ENCODE measurements at places on chromosomes 5 and 9.

DNA sequence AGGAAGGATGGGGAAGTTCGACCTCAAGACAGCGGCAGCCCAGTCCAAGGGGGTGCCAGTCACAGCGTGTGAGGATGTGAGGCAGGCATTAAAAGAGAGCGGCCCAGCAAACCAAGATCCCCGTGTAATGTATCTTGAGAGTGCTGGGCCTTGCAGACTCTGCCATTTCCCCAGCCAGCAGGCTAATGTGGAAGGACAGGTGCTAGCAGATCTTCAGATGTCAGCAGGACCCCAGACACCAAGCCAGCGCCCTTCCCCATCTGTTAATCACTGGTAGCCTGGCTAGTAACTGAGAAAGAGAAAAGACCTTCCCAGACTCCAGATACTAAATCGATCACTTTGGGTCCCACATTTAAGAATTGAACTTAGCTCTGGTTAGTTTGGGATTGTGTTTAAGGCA is 62.2 kb downstream of the NTRK2 start:
- DNase-seq: no peak

GRCh38 chr9:92402360-92402759 is 2.0 kb downstream of the OGN start:
- no peak for DNase-seq

GRCh38 chr9:126343271-126343700 is 16.7 kb downstream of the MVB12B start:
- DNase-seq: no peak

- no peak for DNase-seq
Observed at GRCh38 chr5:15525703-15526275, 25.8 kb downstream of the FBXL7 start.

DNA sequence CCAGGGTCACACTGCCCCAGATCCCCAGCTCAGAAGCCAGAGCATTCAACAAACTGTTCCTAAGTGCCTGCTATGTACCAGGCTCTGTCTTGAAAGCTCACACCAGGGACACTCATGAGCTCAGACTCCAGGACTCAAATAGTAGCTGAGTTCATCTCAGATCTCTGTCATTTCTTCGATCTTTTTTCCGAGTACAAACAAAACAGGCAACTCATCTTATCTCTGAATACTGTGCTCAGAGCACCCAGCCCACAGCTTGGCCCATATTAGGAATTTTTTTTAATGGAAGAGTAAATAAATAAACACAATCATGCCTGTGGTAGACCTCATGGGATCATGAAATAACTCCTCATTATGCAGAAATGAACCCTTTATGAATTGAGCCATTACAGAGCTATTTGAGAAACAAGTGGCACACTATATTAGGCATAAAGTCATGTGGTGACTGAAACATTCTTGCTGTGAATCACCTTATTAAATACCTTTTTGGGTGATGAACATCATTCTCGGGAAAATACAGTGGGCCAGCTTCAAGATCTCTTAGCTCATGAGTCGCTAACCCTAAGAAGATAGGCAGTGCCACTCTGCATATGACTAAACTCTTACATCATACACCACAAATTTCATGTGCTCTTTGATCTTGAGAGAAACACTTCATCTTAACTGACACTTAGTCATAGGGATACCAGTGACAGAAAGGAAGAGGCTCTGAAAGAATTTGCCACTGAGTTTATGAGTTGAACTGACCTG is 9.9 kb downstream of the SH3RF2 start:
- DNase-seq: no peak

DNA sequence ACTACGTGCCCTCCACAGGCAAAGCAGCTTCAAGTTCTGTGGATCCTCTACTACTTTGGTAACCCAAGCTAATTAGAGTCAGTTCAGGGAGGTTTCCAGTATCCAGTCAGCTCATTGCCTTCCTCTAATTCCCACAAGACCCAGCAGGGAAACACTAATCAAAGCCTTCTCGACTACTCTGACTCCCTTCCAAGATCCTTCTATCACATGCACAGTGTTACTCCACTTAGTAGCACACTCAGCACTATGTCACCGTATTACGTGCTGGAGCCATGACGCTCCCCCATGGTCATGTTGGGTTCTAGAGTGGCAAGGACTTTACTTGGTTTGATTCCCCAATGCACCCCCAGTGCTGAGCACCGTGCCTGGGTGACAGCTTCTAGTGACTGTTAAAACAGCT is 53.0 kb downstream of the DCP2 start:
- DNase-seq: no peak

GRCh38 chr5:133403741-133404364 is 208.5 kb downstream of the FSTL4 start:
- DNase-seq: no peak

DNA sequence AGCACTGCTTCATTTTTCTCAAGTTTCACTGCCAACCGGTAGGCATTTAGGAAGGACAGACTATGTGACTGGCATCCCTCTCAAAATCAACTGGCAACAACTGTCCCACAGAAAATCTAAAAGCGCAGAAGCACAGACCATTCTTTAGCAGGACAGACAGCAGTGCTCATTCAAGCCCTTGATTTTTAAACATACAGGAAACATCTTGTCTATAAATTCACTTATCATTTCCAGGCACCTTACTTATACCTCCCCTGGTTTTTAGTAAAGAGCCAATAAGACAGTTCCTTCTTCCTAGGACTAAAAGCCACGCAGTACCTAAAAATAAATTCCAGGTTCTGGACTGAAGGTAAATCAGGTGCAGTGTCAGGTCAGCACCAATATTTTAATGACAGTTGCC is 343.2 kb upstream of the WWC1 start:
- no peak for DNase-seq

DNA sequence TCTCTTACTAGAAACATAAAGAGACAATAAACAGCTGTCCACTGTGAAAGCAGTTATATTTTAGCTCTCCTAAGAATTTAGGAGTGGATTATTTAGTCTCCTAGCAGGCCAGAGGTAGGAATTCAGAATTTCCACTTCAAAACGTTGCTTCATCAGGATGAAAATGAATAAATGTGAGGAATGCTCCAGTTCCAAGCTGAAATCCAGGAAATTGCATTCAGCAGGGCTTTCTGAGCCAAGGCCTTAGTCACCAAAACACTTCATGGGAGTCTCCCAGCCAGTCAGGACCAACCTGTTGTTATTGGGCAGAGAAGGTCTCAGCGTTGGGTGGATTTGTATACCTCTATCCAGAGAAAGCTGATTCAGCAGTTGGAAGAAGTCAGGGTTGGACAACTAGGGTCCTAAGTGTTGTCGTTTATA is 1040.3 kb downstream of the TLE1 start:
- DNase-seq: no peak

DNA sequence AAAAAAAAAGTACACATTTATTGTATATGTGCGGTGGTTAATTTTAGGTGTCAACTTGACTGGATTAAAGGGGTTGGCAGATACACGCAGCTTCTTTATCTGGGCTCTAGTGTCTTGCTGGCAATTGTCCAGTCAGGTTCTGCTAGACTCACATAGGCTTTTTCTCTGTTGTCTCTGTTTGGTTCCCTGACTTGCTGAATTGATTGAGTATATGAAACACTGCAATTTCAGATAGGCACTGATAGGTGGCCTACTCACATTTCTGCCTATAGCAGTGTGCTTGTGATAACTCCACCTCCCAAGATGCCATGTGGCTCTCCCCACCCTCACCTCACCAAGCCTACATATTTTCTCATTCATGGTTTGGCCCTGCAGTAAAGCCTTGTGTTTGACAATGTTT is 52.5 kb downstream of the AOPEP start:
- DNase-seq: no peak

DNA sequence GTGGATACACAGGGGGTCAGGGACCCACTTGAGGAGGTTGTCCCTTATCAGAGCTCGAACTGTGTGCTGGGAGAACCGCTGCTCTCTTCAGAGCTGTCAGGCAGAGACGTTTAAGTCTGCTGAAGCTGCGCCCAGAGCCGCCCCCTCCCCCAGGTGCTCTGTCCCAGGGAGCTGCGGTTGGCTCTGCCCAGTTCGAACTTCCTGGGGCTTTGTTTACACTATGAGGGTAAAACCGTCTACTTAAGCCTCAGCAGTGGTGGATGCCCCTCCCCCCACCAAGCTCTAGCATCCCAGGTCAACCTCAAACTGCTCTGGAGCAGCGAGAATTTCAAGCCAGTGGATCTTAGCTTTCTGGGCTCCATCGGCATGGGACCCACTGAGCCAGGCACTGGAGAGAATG is 15.9 kb downstream of the SRD5A1 start:
- no peak for DNase-seq

DNA sequence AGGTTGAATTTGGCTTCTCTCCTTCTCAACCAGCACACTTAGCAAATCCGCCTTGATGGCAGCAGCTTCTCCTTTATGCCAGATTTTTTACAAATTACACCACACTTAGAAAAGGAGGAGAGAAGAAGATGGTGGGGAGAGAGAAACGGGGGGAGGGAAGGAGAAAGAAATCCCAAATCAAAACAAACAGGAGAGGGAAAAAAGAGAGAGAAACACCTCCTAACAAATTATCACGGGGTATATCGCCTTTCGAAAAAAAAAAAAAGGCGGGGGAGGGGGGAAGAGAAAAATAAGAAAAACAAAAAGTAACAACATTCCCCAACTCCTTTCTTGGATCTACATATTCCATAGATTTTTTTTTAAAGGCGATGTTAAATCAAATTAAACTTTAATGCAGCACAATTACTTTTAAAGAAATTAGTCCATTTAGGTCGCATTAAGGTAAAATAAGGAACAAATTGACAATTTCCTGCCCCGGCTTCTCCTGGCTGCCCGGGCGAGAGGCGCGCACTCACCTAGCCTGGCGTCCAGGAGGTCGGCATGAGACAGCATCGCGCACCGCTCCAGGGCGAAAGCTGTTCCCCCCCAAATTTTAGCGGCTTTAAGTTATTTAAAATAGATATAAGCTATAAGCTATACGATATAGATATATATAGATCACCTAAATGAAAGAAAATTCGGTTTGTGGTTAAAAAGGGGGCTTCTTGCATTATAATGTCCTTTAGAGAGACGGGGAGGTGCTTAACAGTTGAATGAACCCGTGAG is at the start of gene OTP:
OTP (minus strand) TSS at position 716 of the 765 bp plus-strand sequence; CDS start at position 552, 164 bp downstream.
- DNase-seq: no peak

DNA sequence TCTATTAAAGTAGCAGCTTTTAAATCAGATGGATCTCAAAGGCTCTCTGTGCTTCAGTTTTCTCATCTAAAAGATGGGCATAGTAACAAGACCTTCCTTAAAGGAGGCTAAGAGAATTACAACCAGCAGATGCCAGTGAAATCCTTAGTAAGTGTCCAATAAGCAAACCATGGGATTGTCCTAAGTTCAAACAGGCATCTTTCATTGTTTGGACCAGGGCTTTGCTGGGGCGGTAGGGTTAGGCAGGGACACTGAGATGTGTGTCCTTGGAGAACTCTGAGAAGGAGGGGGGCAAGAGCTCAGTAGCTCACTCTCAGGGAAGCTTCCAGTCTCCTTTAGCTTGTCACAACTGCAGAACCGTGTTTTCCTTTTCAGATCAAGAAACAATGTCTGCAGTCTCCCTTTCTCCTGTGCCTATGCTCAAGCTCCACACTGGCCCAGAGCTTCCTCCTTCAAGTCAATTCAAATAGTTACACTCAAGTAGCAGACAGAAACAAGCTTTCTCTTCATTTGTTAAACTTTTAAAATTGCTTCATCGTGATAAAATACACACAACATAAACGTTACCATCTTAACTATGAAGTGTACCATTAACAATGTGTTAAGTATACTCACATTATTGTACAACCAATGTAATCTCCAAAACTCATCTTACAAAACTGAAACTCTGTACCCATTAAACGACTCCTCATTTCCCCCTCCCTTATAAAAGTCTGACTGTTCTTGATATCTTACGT is 216.2 kb downstream of the PIK3R1 start:
- no peak for DNase-seq

DNA sequence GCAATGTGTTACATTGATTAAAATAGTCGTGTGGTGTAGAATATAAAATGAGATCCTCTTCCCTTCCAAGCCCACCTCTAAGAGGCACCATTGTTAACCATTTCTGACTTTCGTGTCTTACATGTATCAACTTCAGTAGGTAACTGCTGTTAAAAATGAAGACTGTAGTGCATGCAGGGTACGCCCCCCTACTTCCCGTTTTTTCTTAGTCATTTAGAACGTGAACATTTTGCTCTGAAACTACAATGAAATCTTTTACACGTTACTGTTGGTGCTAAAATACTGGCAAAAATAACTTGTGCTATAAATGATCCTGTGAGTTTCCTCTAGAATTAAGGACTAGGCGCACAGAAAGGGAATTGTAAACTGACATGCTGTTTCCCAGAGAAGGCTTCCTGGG is 41.5 kb downstream of the WNK2 start:
- DNase-seq: no peak

Measured in chondrocyte (in vitro differentiated cells).